ENCODE measurements at places on chromosomes 12 and 14. TPM values are rescaled to one million over a fixed set of nuclear protein-coding genes. Genes with fewer than 3 reads are reported as not detected.
A peak's percentile ranks its signal among the peaks of the same experiment; 100 is the strongest.

The LMNTD1 gene
- total RNA-seq: not detected

The DHH gene
- total RNA-seq: not detected

The MAX gene
- total RNA-seq: 121 TPM

The ARHGAP9 gene
- 162 TPM for total RNA-seq

The OR10AD1 gene
- total RNA-seq: not detected

The MMP19 gene
- not detected for total RNA-seq

The ZNF740 gene
- total RNA-seq: 34.9 TPM

The PLCZ1 gene
- total RNA-seq: not detected

The P2RX2 gene
- total RNA-seq: not detected

The NDRG2 gene
- total RNA-seq: 4.9 TPM

The HOXC6 gene
- not detected for total RNA-seq

The ZNF140 gene
- 17.0 TPM for total RNA-seq

The PLA2G1B gene
- not detected for total RNA-seq

DNA sequence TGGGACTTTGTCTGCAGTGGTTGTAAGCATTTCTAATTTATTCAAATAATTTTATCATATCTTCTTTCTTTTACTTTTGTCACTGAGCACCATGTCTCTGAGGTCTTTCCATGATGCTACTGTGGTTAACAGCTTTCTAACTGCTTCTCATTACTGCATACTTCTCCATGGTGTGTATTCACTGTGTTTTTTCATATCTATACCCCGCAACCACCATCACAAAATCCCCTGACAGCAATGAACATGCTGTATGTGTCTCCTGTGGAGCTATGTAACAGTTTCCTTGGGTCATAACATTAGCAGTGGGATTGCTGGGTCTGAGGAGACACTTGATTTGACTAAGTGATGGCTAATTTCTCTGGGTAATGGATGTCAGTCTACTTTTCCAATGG is 29.2 kb upstream of the CHST11 start:
- no peak for DNase-seq

GRCh38 chr14:36222337-36222736 is 45.8 kb upstream of the PTCSC3 start:
- no peak for DNase-seq

GRCh38 chr14:94112513-94113063 is 2.1 kb downstream of the IFI27 start:
- DNase-seq: no peak

DNA sequence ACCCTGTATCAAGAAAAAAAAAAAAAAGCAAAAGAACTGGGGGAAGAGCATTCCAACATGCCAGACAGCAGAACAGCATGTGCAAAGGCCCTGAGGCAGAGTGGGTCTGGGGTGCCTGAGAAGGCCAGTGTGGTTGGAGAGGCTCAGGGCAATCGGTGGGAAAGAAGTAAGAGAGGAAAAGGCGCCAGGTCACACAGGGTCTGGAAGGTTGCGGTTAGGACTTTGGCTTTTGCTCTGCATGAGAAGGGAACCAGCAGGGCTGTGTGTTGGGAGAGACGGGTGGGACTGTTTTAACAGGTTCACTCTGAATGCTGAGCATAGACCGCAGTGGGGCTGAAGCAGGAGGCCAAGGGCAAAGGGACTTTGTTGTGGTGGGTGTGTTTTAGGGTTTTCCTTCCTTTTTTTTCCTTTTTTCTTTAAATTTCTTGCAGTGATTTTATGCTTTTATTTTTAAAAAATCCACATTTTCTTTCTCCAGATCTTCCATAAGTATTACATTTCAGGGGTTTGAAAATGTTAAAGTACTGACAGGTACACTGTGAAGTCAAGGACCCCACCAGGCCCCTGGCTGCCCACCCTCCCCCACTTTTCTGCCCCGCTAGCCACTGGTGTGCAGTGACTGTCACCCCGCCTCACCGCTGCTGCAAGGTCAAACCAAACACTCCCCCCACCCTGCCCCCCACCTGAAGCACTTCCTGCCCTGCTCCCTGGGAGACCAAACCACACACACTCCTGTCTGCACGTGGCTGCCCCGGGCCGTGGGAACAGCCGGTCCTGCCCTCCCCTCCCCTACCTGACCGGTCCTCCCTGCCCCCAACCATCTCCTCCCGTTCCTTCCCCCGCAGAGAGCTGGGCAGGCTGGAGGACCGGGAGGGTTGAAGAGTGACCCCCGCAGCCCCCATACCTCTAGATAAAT is 30.0 kb downstream of the DTX1 start:
- no peak for DNase-seq

GRCh38 chr12:89883630-89884389 is 175.2 kb upstream of the ATP2B1 start:
- no peak for DNase-seq

- no peak for DNase-seq
These were observed 70.1 kb upstream of the PLXNC1 start for GRCh38 chr12:94078138-94078723.

DNA sequence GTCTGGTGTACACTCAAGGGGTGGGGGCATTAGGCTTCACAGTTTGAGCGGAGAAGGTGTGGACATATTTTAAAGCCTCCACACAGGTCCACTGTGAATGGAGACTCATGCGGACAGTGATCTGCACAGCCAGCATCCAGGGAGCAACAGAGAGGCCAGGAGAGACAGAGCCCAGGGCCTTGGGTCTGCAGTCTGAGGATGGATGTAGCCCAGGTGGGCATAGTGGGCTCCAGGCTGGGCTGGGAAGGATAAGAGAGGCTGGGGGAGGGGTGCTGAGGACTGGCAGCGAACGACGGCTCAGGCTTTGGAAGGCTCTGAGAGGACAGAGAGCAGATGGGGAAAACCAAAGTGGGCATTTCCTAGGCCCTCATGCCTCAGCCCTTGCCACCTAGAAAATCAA is 128.8 kb downstream of the PAPOLA start:
- no peak for DNase-seq

DNA sequence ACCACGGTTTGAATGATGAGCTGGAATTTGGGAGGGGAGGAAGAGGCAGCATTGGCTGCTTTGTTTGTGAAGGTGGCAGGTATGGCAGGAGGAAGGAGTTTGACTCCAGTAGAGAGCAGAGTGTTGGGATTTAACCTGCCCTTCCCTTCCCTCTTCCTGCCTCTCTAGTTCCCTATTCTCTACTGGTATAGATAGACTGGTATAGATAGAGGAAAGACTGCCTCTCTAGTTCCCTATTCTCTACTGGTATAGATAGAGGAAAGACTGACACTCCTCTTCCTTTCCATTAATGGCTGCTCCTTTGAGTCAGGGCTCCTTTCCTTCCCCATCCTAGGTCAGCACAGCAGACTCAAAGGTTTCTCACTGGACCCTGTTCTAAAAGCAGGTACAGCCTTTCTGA is 8.4 kb upstream of the SYCP3 start:
- DNase-seq: no peak

GRCh38 chr12:120012067-120012621 is 23.1 kb downstream of the BICDL1 start:
- DNase-seq: peak; percentile 82

DNA sequence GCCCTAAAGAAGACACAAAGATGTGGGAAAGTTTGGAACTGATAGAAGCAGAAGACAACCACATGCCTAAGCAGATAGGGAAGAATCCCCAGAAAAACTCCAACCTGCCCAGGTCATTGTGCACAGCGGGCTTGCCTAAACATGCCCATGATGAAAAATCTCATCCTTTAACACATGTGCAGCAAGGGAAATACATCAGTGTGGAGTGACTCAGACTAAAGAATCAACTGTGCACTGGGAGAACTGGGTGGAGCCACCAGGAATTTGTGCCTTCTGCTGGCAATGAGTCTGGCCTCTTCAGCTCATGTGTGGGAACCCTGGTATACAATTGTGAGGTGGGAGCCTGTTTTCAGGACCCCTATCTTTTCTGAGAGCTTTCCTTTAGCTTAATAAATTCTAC is 398.5 kb downstream of the FSCB start:
- DNase-seq: no peak

- DNase-seq: no peak
These were observed 155.9 kb upstream of the NOS1 start for GRCh38 chr12:117517219-117517739.

DNA sequence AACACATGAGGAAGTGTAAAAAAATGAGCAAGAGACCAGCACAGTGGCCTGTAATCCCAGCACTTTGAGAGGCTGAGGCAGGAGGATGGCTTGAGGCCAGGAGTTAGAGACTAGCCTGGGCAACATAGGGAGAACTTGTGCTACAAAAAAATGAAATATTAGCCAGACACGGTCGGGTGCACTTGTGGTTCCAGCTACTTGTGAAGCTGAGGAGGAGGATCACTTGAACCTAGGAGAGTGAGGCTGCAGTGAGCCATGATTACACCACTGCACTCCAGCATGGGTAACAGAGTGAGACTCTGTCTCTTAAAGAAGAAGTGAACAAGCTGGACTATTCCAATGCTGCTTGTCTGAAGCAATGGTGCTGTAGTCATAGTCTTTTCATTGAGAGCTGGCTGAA is 36.3 kb upstream of the MAP3K9 start:
- no peak for DNase-seq

DNA sequence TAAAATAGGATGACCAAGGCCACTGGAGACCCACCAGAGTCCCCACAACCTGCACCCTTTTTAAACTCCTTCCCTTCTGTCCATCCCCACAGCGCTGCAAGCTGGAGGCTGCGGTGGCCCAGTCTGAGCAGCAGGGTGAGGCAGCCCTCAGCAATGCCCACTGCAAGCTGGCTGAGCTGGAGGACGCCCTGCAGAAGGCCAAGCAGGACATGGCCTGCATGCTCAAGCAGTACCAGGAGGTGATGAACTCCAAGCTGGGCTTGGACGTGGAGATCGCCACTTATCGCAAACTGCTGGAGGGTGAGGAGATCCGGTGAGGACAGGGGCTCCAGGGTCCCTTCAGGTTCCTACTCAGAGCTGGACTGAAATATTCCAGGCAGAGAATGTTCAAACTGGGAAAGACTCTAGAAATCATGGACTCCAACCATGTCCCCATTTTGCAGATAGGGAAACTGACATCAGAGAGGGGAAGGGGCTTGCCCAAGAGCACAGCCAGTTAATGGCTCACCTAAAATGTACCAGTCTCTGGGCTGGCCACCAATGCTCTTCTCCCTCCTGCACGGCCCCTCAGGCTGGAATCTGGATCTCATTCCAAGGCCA is 17.2 kb downstream of the KRT85 start:
- no peak for DNase-seq

DNA sequence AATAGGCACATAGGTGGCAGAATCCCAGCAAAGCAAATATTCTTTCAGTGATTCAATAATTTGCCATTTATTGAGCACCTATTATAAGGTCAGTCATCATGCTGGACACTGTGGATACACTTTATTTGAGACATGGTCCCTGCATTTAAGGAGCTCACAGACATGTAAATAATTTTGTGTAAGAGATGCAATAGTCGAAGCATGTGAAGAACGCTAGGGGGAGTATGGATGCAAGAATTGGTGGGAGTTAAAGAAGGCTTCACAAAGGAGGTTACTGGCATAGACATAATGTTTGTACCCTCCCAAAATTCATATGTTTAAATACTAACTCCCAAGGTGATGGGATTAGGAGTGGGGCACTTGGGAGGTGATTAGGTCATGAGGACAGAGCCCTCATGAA is 260.6 kb upstream of the GARIN6 start:
- no peak for DNase-seq

GRCh38 chr14:99564256-99564925 is 39.6 kb downstream of the CCDC85C start:
- no peak for DNase-seq

- DNase-seq: no peak
These were observed at the start of gene IKZF4 for GRCh38 chr12:56020423-56021184. Gene IKZF4, plus strand, starts transcription at chr12:56021043. Its CDS starts 451 bp downstream, at chr12:56021494.

- DNase-seq: no peak
These were observed 106.3 kb downstream of the OTX2 start for GRCh38 chr14:56703947-56704346.

DNA sequence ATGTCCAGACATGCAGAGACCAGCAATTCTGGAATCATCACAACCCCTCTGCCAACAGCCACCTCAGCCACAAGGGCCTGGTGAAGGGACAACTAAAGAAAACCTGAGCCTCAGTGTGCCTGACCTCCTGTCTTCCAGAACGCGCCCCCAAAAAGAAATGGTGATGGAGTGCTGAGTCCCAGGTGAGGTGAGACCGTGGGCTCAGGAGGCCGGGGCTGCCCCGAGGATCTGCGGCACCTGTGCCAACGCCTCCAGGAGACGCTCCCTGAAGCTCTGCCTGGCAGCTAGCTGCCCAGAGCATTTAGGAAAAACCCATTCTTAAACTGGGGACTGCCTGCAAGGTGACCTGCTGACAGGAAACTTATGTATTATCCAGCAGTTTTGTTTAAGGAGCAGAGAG is 51.2 kb downstream of the CDC42BPB start:
- DNase-seq: no peak

DNA sequence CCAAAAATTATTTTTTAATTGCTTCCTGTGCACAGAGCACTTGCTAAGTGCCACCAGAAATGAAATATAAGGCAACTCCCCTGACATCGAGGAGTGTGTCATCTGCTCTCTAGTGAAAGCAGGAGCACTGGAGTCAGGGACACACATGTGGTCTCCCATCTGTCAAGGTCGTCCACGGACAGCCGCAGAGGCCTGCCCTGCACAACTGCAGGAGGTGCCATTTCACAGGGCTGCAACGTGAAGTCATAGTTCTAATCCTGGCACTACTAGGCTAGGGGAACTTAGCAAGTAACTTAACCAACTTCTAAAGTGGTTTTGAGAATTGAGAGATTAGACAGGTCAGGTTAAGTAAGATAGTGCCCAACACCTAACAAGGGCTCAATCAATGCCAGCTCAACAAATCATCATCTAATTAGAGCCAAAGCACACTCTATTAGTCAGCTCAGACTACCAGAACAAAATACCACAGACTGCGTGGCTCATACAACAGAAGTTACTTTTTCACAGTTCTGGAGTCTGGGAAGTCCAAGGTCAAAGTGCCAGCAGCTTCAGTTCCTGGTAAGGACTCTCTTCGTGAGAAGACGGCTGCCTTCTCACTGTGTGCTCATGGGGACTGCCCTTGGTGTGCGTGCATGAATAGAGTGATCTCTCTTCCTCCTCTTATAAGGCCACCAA is 30.7 kb downstream of the FOXN3 start:
- no peak for DNase-seq

DNA sequence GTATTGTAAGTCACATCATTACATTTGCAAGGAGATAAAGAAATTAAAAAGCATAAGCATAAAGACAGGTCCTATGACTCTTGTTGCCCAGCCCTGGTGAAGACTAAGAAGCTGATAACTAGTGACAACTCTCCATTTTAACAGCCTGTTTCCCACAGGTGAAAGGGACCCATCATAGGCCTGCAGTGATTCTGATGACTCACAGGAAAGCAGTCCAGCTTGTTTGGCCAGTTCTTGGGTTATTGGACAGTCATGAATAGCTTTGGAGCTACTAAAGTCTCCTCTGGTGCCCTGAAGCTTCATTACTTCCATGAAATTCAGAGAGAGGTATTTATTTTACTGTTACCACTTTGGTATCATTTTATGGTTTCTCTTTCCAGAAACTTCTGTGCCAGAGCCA is 55.5 kb upstream of the DYRK2 start:
- DNase-seq: no peak

GRCh38 chr12:15534874-15535273 is 212.6 kb downstream of the PTPRO start:
- DNase-seq: no peak

GRCh38 chr12:630656-631632 is 32.3 kb downstream of the NINJ2 start:
- no peak for DNase-seq
